AG10803 (cell line): ENCODE measurements at places on chromosomes 12 and 14.

DNA sequence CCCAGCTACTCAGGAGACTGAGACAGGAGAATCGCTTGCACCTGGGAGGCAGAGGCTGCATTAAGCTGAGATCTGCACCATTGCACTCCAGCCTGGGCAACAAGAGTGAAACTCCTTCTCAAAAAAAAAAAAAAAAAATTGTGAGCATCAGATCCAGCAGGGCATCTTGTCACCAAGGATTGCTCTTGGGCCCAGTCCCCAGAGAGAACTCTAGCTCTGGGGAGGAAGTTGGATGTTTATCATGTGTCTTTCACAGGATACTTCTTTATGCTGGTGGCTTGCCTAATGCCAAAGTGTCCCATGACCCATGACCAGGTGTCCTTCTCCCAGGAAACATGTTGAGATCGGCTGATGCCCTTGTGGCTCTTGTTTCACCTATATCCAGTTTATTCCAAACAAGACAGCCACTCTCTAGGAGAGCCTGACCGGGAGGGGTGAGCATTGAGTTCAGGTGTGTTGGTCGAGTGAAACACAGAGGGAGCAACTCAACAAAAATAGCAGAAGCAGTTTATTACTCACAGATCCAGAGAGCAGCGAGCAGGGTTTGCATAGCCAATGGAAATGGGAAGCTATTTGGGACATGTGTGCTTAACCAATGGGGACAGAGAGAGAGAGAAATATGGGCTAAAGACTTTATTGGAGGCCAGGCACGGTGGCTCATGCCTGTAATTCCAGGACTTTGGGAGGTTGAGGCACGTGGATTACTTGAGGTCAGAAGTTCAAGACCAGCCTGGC lies 6.6 kb upstream of the TCHP start:
- DNase-seq: no peak

GRCh38 chr12:53686436-53686835 lies 10.6 kb upstream of the ATP5MC2 start:
- no peak for DNase-seq

DNA sequence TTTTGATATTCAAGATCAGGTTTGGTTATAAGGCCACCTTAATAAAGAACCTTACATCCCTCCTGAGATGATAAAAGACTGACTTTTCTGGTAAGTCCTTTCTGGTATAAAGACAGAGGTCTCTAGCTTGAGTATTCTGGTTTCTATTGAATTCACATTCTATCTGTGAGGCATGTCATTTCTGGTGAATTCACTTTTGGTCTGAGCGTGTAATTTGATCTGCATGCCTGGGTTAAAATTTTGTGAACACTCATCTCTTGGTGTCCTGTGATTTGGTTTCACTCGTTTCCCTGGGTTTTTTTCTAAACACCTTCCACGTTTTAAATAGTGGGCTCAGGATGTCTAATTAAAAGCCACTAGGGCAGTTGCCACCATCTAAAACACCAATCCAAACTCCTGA lies 12.2 kb downstream of the EIF5 start:
- DNase-seq: peak; percentile 22

GRCh38 chr14:100691395-100692056 lies 35.2 kb upstream of the DLK1 start:
- DNase-seq: no peak

DNA sequence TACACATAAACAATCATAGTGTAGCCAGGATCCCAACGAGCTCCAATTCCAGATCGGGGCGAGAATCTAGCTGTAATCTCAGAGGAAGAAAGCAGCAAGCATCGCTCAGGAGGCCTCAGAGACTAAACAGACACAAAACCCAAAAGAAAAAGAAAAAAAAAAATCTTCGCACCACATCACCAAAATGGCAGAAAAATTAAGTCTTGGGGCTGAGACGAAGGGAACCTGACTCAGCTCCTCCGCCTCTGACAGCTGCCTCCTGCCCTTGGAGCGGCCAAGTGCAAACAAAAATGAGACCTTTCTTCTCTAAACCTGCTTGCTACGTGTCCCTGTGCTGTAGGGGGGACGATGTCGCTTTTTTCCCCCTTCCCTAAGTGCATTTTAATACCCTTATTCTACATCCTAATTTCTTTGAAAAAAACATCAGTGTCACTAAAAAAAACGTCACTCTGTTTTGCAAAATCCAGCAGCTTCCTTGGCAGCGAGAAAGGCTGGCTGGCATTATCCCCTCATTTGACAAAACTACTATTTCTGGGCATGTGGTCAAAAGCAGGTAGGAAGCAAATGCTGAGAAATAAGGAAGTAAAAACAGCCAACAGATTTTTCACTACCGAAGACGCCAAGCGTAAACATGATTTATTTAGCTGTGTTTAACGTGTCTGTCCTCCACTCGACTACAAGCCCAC lies 30.5 kb downstream of the BCL11B start:
- no peak for DNase-seq

DNA sequence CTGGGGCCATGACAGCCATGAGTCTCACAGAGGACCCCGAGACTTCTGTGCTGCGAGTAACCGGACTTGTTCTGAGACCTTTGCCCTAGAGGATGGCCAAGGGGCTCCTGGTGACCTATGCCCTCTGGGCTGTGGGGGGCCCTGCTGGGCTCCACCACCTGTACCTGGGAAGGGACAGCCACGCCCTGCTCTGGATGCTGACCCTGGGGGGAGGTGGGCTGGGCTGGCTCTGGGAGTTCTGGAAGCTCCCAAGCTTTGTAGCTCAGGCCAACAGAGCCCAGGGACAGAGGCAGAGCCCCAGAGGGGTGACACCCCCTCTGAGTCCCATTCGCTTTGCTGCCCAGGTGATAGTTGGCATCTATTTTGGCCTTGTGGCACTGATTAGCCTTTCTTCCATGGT lies 2.1 kb downstream of the DNAJC22 start:
- no peak for DNase-seq

DNA sequence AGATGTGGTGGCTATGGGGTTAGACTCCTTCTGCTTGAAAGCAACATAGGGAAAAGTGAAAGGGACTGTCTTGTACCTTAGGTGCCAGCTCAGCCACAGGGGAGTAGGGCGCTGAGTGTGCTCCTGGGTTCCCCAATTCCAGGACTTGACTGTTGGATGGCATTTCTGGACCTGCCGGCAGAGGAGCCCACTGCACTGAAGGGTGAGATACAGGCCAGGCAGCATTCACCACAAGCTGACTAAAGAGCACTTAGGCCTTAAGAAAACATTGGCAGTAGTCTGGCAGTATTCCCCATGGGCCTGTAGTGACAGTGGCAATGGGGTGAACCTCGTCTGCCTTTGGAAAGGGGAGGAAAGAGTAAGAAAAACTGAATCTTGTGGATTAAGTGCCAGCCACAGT lies 67.1 kb upstream of the TMTC2 start:
- DNase-seq: no peak

DNA sequence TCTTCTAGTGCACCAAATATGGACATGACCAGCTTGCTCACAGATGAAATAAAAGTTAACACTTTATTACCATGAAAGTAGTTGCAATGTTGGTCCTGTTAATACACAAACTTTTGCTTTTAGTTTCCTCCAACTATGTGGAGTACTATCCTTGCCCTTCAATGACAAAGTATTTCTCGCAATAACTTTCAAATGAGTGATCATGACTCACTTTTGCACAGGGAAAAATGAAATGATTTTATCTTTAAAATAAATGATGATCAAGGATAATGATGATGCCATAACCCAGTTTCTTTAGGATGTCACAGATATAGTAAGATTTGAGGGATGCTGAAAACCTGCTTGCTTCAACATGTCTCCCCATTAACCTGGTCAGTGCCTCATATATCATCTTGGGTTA lies 254.0 kb upstream of the KITLG start:
- DNase-seq: no peak

GRCh38 chr14:23566778-23567185 lies 809 bp downstream of the AP1G2 start:
- peak; percentile 20 for DNase-seq

GRCh38 chr14:76499399-76499798 lies 123.5 kb downstream of the ESRRB start:
- no peak for DNase-seq

DNA sequence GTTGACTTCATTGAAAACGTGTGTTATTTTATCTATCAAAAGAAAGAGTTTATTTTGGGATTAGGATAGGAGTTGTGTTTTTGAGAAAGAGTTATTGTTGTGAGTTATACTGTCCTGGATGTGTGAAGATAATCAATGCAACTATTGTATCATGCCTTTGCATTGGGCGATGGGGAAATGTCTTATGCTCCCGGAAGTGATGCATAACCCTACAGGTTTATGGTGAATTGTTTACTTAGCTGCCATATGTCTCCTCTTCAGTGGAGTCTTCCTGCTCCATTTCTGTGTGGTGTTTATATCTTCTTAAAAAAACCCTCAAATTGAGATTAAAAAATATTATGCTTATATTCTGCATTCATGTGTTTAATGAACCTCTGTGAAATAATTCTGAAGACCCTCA lies 6.5 kb downstream of the PDE3A start:
- no peak for DNase-seq

- DNase-seq: no peak
Measured at GRCh38 chr14:33643426-33644181, 307.3 kb downstream of the EGLN3 start.

- DNase-seq: no peak
Measured at GRCh38 chr14:66790101-66790500, 282.2 kb downstream of the GPHN start.

DNA sequence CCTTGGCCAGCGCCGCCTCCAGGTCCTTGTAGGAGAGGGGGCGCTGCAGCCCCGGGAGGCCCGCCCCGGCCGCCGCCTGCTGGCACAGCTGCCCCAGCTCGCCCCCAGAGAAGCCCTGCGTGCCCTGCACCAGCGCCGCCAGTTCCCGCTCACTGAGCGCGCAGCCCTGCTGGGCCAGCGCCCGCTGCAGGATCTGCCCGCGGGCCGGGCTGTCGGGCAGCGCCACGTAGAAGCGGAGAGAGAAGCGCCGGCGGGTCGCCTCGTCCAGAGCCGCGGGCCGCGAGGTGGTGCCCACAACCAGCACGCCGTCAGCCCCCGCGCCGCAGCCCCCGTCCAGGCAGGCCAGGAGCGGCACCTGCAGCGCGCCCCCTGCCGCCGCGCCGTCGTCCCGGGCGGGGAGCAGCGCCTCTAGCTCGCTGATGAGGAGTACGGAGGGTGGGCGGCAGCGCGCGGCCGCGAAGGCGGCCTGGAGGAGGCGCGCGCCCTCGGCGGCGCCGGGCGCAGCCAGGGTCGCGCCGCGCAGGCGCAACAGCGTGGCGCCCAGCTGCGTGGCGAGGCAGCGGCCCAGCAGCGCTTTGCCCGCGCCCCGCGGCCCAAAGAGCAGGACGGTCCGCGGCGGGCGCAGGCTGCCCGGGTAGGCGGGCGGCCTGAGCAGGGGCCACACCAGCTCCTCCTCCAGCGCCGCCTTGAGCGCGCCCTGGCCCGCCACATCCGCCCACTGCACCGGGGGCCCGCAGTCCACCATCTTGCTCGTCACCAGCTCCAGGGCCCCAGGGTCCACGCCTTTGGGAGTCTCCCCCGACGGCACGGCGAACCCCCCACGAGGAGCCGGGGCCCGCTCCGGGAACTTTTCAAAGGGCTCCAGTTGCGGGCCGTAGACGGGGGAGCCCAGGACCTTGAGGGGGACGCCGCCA lies 27.7 kb downstream of the FIGNL2 start:
- DNase-seq: peak; percentile 51

- DNase-seq: peak; percentile 30
Measured at GRCh38 chr12:40515041-40515816, 177.0 kb upstream of the CNTN1 start.

GRCh38 chr12:119468296-119468695 lies 125.3 kb upstream of the TMEM233 start:
- no peak for DNase-seq

GRCh38 chr12:23217158-23217557 lies 592.2 kb downstream of the ETNK1 start:
- DNase-seq: no peak

GRCh38 chr12:49975318-49975761 lies 2.6 kb downstream of the AQP6 start:
- no peak for DNase-seq

DNA sequence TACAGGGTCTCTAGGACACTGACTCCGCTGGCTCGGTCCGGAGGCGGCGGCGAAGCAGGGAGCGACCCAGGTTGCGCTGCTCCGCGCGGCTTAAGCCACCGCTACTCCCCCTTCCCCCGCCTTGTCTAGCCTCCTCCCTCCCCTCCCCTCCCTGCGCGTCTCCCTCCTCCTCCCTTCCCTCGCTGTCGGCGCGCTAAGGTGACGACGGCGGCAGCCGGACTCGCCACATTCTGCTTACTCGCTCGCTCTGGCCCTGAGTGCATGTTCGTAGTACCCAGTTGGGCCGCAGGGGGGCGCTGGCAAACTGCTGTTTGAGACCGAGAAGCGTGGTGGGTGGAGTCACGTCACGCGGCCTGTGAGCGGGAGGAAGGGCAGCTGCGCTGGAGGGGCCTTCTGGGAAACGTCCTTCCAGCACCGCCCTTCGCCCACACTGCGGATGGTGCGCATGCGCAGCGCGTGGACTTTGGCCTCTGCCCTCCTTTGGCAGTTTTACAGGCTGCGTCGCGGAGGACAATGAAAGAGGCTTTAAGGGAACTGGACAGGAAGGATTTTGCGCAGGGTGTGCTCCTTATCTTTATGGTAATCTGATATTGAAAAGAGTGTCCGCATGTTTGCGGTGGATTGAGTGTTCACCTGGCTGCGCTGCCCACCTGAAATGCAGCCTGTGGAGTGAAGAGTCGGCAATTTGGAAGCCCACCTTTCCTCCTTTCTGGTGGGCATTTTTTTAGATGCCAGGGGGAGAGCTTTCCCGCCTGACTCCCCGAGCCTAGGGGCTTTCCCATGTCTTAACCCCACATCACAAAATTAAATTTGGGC lies at the start of gene SCAF11:
Gene SCAF11, minus strand, starts transcription at position 107 of the 816 bp plus-strand sequence. CDS start 26,407 bp downstream, outside the sequence.
- DNase-seq: peak; percentile 100

- no peak for DNase-seq
Measured at GRCh38 chr14:67436006-67436866, 24.3 kb upstream of the PLEK2 start.

DNA sequence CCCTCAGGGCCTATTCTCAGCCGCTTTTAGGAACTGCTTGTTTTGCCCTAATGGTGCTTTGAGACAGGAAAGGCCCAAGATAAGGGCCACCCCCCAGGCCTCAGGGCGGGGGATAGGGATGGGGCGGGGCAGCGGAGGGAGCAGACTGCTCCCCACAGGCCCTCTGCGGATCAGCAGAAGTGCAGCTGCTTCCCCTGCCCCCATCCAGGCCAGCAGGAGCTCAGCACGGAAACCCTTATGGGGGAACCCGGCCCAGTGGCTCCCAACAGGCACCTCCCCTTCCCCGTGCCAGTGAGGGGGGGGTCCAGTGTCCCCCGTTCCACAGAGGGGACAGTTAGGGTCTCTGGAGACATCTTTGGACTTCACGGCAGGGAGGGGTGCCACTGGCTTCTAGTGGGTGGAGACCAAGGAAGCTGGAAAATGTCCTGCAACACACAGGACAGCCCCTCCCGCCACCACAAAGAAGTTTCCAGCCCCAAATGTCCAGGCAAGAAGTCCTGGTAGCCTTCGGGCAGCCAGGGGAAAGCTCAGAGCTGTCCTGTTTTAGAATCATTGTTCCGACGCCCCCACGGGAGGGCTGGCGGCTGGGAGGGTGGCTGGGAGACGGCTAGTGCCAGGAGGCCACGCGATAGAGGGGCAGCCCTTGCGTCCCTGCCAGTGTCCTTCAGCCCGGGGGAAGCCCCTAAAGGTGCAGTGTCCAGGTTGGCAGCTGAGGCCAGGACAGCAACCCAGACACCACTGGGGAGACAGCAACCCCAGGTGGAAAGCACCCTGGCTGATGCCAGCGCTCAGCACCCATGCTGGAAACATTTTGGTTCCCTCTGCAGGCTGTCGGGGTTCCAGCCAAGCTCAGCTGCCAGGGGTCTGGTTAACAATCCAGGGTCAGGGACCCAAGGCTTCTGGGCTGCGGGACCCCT lies 10.4 kb upstream of the GPR132 start:
- DNase-seq: no peak

GRCh38 chr14:81200054-81200453 lies 20.7 kb downstream of the GTF2A1 start:
- DNase-seq: no peak

- DNase-seq: no peak
Measured at GRCh38 chr12:108110844-108111243, 18.2 kb upstream of the WSCD2 start.
